ENCODE measurements at places on chromosomes 13 and 19.

DNA sequence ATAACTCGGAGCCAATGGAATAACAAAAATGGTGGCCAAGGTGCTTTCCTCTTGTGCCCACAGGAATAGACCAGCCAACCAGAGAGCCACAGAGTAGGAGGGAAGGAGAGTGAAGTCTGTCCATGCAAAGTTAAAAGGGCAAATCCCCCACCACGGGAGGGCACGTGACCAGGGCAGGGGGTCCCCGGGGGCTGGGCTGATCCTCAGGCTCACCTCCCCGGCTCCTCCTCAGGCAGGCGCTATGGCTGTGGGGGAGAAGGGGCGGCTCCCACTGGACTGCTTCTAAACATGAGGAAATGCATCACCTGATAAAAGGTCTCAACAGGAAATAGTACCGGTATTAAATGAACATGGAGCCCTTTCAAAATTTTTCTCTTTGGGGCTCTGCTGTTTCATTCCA, 73.2 kb upstream of the SLC15A1 start:
- no peak for DNase-seq

DNA sequence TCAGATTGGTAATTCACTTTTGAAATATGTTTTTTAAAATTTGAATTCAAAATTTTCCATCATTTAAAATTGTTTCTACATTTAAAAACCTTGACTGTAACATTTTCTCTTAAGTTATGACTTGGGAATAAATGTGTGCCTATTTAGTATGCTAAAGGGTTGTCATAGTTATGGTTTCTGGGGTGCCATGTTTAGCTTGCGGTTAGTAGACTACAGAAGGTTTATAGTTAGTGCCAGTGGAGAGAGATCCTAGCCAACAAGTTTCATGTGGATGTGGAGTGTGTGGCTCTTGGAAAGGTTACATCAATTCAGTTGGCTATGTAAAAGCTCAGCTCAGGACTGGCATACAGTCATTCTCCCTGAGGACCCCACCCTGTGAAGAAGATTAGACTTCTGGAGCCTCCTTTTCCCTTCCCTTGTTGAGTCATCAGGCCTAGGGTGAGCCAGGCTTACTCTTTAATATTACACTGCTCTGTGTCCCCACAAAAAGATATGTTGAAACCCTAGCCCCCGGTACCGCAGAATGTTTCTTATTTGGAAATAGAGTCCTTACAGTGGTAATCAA, 20.4 kb downstream of the LMO7 start:
- no peak for DNase-seq

DNA sequence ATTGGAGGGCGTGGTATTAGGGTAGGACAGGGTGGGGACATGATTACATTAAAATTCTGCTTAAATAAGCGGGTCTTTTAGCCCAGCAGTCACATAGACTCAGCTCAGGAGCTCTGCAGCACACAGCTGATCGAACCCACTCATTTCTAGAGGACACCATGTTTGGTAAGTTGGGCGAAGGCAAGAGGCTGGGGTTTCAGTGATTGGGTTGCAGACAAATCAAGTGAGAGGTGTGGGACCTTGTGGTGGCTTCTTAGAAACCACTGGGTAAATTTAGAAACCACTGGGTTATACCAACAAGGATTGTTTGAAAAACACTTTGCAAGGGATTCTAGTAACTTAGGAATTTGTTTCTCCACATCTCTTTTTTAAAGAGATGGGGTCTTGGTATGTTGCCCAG, at the start of gene LEUTX:
Gene LEUTX (plus strand): TSS at position 92 of the 400 bp plus-strand sequence. CDS start 67 bp downstream, at position 159.
- DNase-seq, result no peak

- DNase-seq, result no peak
Observed at GRCh38 chr19:18646535-18647370, 9.9 kb downstream of the KLHL26 start.

DNA sequence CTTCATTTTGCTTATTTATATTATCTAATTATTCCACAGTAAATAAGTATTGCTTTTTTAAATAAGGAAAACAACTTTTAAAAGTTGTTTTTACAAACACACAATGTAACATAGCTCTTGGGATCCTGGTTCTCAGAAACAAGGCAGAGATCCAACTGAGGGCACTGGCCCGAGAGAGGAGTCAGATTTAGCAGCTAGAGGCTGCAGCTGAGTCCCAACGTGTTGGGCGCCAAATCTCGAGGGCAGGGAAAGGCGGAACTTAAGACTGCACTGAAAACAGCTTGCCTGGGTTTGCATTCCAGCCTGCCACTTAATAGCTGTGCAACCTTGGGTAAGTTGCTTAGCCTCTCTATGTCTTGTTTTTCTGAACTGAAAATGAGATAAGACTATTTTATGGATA, 16.4 kb upstream of the WASF3 start:
- DNase-seq, result no peak

- DNase-seq, result no peak
Observed at GRCh38 chr13:42345367-42345766, 73.4 kb downstream of the AKAP11 start.

DNA sequence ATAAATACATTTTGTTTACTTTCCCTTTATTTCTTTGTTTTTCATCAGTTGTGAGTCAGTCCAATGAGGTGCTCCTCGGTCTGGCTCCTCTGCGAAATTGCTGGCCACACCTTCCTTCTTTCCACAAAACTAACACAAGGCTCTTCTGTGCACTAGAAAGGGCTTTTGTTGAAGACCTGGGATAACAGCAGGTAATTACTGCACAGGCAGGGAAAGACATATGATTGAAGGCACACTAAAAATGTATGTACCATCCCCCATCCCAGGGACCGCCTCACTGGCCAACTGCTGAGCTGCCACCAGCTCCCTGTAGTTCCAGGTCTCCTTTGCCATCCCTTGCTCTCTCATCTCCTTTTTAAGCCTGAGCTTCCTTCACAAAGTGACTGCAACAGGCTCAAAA, 180.5 kb downstream of the EFNB2 start:
- no peak for DNase-seq

DNA sequence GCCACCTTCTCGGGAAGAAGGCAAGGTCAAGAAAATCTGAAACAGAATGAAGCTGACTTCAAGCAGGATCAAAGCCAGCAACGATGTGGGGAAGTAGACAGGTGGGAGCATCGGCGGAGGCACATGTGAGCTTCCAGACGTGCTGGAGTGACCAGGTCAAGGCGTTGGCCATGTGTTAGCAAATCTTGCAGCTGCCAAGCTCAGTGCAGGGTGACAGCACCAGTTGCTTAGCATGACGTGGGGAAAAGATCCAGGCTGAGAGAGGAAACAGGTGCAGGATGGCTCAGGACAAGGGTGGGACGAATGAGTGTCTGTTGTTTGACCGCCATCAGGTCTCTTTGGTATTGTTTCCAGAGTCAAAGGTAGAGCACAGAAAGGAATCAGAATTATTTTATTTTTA, 92.3 kb downstream of the TNFSF13B start:
- no peak for DNase-seq

Measured in astrocyte of the cerebellum (primary cell).